Fibroblast of villous mesenchyme (primary cell): ENCODE measurements at places on chromosomes 7 and 10. TPM values are rescaled to one million over a fixed set of nuclear protein-coding genes. Genes with fewer than 3 reads are reported as not detected.

DNA sequence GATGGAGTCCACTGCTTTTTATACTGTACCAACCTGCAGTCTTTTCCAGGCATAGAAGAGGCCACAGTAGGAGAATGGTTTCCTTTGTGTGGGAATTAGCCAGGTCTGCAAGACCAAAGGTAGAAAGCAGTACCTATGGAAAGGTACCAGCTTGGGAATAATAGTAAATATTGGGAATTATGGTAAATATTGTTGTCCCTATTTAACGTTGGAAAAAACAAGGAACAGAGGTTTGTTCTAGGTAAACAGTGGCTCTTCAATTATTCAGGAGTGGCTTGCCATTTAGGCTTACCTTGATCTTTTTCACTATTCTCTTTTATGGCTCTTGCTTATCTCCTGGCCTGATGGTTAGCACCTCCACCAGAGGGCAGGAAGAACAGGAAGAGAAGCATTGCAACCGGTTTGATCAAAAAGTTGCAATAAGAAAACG is 43.9 kb upstream of the GSAP start:
- DNase-seq = no peak

- DNase-seq = peak; percentile 78
Observed at GRCh38 chr10:22690614-22691431, 23.6 kb downstream of the PIP4K2A start.

GRCh38 chr10:48981310-48981907 is 41.8 kb upstream of the LRRC18 start:
- DNase-seq = peak; percentile 42

- no peak for DNase-seq
Observed at GRCh38 chr7:115387137-115387536, 465.2 kb downstream of the MDFIC start.

The OGDHL gene
- under 0.01 and 0.32 TPM in 2 replicates for total RNA-seq

The ERCC6 gene
- total RNA-seq = 16.1 and 35.4 TPM in 2 replicates
